ENCODE measurements at places on chromosomes 6 and 20.
A peak's percentile ranks its signal among the peaks of the same experiment; 100 is the strongest.

DNA sequence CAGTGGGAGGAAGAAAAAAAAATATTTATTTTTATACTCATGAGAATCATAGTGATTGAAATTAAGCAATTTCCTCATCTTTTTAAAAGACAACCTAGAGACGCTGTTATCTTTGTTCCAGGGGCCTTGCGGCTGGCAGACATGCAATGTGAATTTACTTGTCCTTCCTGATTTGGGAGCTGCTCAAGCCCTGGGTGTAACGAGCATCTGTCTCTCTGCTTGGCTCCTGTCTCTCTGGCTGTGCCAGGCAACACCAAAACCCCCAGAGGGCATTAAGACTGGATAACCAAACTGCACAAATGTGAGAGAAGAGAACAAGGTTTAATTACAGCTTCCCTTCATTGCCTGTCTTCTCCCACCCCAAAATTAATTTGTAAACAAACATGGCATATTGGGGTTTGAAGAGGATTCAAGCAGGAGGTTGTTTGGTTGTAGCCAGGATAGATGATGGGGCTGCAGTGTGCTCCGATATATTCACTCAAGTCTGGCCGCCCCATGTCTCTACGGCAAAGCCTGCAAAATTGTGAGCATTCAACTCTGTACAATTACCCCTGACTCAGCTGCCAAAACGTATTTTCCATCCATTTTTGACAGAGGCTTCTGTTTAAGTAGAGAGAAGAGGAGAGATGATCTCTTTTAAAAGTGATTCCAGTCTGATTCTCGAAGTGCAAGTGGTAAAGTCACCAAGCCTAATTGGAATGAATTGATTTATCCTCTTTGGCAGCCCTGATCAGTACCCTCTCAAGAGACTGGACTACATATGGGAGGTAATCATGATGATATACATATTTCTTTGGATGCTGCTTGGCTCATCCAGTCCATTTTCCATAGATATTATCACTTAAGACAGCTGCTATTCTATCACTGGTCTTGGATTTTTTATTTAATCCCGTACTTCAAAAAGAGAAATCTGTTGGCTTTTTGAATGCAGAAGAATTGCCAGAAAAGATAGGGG is 170.2 kb downstream of the SLC24A3 start:
- DNase-seq: no peak

GRCh38 chr6:64437996-64438395 is 802.4 kb downstream of the PHF3 start:
- DNase-seq: no peak

GRCh38 chr20:52420805-52421204 is 229.2 kb upstream of the ZFP64 start:
- DNase-seq: no peak

DNA sequence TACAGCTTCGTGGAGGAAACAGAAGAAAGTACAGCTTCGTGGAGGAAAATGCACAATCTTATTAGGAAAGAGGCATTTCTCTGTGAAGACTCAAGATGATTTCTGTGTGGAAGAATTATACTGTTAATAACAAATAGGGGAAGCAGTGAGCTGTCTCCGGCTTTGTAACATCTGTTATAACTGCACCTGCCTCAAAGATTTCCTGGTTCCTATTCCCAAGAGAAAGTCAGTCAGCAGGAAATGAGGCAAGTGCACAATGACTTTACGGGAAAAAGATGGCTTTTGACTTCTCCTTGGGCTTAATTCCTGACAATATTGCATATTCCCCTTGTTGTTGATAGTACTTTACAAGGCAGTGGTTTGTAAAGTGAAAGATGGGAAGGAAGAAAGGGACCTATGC is 538.5 kb downstream of the BMP2 start:
- DNase-seq: no peak

- peak; percentile 29 for DNase-seq
These were observed at the start of gene MAP7 for GRCh38 chr6:136550330-136551071. TSS of gene MAP7 (minus strand) at chr6:136550422. CDS start at chr6:136550408, 14 bp downstream.

DNA sequence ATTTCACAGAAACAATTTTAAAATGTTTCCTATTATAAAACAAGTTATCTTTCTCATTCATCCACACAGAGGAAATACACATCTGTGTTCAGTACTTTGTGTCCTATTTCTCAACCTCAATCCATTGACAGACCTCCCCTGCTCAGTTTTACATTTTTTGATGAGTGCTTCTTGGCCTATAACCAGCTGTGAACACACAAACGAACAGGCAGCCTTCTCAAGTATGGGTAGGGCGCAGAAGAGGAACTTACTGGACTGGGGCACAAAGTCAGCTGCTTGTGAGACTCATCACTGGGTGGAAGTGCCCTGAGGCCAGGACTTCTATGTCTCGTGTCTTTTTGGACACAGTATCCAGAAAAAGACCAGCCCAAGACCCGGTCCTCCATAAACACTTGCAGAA is 2.8 kb downstream of the RPS6KA2 start:
- DNase-seq: no peak

DNA sequence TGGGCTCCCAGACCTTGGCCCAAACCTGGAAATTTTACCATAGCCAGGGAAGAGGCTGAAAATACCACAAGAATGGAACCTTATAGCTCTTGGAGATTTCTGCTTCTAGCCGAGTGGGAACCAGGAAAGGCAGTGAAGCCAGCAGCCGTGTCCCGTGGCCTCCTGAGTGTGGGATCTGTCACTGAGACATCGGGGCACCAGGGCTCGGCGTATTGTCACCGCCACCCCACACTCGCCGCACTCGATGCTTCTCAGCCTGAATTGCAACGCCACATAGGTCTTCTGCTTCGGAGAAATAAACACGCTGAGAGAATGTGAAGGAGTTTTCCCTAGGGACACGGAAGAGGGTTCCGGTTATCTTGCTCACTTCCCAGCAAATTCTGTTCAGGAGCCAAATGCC is 61.5 kb downstream of the DLL1 start:
- DNase-seq: no peak

- no peak for DNase-seq
These were observed 115.6 kb upstream of the JAG1 start for GRCh38 chr20:10789386-10789785.

GRCh38 chr6:26223228-26223627 is 136.0 kb downstream of the HFE start:
- DNase-seq: no peak

DNA sequence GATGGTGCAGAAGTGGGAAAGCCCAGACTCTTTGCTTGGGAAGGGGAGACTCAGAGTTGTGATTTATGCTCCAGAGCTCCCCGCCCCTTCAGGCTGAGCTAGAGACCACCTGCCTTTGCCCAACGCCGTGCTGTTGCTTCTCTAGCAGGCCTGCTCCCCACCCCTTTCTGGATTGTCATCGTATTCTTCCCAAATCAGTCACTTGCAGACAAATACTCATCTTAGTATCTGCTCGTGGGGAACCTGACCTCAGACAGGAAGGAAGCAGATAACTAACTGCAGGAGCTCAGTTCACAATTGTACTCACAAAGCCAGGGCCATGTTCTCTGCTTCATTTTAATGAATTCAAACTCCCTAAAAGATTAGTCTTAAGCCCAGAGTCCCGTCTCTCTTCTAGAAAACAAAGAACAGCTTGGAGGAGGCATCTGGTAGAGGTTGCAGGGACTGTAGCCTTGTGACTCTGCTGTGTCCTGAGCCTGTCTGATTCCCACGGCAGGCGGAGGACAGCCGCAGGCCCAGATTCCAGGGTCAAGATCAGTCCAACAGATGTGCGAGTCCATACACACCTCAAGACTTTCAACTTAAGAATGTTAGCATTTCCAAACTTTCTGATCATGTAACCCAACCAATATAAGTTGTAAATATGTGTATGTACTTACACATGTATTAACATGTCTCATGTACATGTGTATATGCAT is 57.2 kb upstream of the GGTLC1 start:
- DNase-seq: no peak

DNA sequence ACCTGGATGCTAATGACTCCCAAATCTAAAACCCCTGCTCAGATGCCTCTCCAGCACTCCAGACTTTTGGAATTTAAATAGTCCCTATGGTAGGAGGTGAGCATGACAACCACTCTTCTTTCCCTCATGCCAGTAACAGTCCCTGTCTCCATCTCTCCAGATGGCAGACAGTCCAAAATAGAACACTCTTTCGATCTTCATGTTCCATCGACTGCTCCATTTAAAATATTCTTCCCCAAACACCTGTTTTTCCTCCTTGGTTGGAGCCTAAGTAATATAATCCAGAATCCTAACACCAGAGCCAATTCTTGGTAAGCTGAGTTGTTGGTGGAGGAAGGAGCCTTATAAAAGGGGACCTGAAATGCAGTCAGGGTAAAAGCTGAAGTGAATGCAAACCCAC is 723.5 kb upstream of the CHD6 start:
- DNase-seq: no peak

DNA sequence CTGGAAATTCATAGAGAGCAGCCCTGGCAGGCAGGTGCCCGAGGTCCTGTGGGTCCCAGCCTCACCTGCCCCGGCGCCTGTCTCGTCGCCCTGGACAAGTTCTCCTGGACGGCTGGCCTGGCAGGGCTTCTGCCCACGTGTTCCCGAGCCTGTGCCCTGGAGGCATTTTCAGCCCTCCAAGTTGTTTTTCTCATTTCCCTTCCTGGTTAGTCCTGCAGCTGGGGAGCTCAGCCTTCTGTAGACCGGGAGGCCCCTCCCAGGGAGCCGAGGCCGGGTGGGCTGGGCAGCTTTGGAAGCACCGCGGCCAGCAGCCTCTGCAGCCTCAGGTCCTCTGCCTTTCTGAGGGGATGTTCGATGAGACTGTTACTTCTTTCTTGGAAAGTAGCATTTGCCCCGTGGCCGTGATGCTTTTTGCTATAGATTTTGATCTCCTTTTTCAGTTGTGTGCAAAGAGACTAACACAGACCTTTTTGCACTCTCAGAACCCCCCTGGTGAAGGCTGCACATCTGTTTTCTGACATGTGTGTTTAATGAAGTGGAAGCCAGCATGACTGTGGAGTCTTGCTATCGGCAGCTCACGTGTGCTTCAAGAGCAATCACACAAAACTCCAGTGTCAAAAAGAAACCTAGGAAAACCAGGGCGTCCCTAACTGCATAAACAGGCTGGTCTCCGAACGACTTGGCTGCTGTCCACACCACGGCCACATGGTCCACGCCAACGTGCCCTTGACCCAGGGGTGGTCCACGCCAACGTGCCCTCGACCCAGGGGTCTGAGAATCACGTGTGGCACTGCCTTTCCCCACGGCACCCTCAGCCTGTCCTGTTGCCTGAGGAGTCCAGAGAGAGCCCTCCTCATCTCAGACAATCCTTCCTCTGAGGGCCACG is 207.5 kb downstream of the SMOC2 start:
- no peak for DNase-seq

GRCh38 chr20:60009318-60009717 is 51.1 kb downstream of the CDH26 start:
- DNase-seq: no peak

DNA sequence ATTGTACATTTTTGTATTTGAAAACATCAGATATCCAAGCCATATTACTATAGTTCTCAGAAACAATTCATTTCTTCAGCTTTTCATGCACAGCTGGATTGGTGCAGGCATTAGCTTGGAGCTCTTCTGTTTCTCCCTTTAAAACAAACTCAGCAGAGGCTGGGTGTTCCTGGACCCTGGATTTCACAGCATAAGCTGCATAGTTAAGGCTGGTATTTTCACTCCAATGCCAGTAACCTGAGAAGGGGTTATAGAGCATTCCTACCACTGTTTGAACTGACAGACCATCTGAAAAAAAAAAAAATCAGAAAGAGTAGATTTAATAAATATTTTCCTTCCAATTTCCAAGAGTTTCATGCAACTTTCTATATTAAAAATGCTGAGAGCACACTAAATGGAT is 20.1 kb upstream of the FAXC start:
- DNase-seq: no peak
